ENCODE measurements at places on chromosomes 13 and 19.
A peak's percentile ranks its signal among the peaks of the same experiment; 100 is the strongest.

- peak; percentile 7 for DNase-seq
Observed at GRCh38 chr19:15629003-15629880, 11.5 kb upstream of the CYP4F3 start.

GRCh38 chr19:14674764-14675163 is at the start of gene ADGRE3:
Gene ADGRE3, minus strand, starts transcription at chr19:14674844. Its CDS starts 74 bp downstream, at chr19:14674770.
- DNase-seq = no peak

DNA sequence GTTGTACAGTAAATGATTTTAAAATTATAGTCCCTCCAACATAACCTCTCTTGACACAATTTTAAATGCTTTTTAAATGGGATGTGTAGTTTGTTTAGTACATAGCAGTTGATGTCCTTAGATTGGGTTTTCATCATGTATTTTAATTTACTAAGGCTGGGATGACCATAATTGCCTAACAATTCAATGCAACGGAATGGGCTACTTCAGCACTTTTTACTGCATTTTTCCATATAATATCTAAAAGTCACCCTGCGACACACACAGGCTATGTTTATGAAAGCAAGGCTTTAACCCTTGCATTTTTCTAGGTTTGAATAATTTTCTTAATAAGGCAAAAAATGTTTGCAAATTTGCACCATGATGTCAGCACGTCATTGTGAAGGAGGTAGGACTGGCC is 321.0 kb downstream of the DLEU7 start:
- DNase-seq = no peak

GRCh38 chr19:41565379-41565720 is 10.6 kb upstream of the CEACAM21 start:
- DNase-seq = no peak

DNA sequence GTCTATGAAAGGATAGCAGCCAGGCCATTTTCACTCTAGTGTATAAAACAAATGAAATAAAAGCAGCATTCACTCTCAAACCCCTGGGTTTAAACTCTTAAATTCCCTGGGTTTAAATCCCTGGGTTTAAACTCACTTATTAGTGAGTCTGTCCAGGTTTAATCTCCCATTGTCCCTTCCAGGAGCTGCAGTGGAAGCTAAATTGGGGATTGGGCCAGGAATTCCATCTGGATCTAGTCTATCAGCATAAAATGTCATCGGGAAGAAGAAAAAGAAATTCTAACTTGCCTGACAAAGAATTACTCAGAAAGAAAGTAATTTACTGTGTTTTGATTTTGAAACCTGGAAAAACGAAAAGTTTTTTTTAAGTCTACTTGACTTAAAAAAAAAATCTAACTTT is 54.8 kb downstream of the FRY start:
- DNase-seq = no peak

GRCh38 chr19:45324349-45324907 is 1.8 kb upstream of the CKM start:
- DNase-seq = no peak

DNA sequence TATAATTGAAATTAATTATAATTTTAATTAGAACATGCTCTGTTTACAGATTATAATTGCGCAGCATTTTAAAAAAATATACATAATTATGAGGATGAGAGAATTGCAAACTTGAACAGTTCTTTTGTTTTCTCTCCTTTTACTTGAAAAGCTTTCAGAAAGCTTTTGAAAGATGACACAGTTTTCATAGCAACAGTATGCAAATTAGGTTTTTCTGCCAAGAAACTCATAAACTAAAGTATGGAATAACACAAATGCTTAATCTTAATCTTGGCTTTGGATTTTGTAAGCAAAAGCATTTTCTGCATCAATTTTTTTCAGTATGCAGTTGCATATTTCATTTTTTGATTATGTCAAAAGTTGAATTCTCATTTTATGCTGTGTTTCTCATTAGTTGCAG is 32.8 kb upstream of the AKAP11 start:
- DNase-seq = no peak

GRCh38 chr13:34310539-34310938 is 492.6 kb downstream of the RFC3 start:
- no peak for DNase-seq

DNA sequence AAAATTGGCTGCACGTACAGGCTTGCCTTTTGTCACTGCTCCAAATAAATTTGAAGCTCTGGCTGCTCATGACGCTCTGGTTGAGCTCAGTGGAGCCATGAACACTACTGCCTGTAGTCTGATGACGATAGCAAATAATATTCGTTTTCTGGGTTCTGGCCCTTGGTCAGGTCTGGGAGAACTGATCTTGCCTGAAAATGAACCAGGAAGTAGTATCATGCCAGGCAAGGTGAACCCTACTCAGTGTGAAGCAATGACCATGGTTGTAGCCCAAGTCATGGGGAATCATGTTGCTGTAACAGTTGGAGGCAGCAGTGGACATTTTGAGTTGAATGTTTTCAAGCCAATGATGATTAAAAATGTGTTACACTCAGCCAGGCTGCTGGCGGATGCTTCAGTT is 16.1 kb upstream of the AKAP11 start:
- DNase-seq = no peak

- DNase-seq = no peak
Observed at GRCh38 chr19:43524922-43525835, 1.8 kb downstream of the ETHE1 start.

DNA sequence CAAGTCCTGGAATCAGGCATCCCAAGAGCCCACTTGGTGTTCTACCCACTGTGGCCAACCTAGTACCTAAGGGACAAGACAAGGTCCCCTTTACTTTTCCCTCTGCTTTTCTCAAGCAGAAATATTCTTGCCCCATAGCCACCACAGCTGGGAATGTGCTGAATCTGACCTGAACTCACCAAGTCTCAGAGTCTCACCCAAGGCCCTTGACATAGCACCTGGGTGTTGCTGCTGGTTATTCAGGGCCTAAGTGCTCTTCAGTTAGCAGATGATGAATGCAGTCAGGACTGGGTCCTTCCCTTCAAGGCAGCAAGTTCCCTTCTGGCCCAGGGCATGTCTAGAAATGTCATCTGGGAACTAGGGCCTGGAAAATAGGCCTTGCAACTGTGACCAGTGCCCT is 201.8 kb upstream of the SERP2 start:
- no peak for DNase-seq

DNA sequence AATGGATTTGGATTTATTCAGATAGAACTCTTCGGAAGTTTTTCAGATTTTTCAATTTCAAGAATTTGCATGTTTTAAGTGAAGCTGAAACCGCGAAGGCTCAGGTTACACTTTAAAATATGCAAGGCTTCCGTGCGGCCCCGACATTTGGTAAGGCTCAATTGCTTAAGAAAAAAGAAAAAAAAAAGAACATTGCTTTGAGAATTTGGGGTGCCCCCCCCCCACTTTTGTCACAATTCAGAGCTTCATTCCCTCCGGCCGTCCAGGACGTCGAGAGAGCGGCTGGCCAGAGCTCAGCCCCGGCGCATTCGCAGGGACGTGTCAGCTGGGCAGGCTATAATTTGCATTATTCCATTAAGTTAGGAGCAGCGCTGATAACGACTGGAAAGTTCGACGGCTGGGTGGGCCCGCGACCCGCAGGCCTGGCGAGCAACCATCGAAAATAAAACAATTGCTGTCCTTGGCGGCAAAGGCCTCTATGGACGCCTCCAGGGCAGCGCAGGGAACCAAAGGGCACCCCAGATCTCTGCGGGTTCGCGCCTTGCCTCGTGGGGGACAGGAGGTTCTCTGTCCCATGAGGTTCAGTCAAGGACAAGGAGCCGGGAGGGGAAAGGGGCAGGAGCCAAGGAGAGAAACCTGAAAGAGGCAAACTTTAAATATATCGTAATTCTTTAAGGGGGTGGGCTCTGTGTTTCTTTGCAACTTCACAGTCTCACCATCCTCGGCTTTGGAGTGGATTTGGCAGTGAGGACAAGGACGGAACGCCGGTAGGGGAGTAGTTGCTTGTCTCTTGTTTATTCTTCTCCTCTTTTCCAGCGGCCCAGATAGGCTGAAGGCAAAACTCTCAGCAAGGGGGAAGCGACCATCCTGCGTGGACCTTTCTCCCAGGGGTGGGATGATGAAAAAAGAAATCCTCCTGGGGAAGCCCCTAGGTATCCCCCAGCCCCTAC is 7.0 kb downstream of the SOX21 start:
- no peak for DNase-seq

- no peak for DNase-seq
Observed at GRCh38 chr19:16207063-16207462, 9.4 kb downstream of the AP1M1 start.

- DNase-seq = no peak
Observed at GRCh38 chr13:77725071-77725470, 27.6 kb downstream of the SLAIN1 start.

DNA sequence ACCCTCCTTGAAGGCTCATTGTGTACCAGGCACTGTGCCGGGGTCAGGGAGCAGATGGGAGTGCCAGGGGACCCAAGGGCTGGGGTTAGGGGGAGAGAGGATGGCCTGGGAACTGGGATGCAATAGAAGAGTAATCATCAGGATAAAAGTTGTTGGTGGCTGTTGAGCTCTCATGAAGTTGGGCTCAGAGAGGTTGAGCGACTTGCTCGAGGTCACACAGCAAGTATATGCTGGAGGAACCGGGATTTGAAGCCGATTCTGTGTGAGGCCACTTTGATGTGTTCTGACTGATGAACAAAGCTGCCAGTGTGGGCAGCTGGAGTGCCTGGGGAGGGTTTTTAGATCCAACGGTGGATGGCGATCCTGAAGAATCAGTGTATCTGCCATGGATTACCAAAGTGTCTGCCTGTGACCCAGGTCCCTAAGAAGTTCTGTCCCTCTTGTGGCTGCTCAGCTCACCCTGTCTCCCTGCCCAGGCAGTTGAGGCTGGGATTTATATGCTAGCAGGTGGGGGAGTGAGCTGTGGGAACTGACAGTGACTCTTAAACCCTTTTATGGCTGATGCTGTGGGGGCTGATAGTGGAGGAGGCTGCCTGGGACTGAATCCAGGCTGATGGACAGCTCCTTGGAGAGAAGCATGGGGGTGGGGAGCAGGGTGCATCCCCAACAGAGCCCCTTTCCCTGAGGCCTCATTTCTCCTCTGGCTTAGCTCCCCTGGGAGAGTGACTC is 8.3 kb downstream of the ARHGEF18 start:
- DNase-seq = no peak

DNA sequence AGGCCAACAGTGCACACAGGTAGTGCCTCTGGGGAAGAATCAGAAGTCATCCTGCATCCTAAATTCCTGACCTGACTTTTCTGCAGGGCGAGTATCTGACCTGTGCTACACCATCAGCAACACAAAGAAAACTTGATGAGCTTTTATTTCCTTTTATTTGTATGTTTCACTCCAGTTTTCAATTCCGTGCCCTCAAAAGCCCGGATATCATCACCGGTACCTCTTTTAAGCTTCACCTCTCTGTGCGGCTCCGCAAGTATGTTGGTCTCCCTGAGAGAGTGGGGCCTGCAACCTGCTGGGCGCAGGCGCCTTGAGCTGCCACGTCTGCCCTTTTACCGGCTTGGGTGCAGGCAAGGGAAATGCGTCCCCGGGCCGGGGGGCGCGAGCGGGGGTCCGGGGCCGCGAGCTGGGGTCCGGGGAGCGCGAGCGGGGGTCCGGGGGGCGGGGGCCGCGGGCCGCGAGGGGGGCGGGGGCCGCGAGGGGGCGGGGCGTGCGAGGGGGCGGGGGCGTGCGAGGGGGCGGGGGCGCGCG is 4.3 kb upstream of the DUXA start:
- DNase-seq = no peak

- no peak for DNase-seq
Observed at GRCh38 chr19:18660051-18660910, 23.2 kb upstream of the CRTC1 start.
